T-helper 2 cell (primary cell): ENCODE measurements at places on chromosomes 7 and 10.

GRCh38 chr7:127769696-127770400 is 117.9 kb downstream of the SND1 start:
- DNase-seq = no peak

- no peak for DNase-seq
Observed at GRCh38 chr10:8034466-8035005, 20.0 kb upstream of the GATA3 start.

DNA sequence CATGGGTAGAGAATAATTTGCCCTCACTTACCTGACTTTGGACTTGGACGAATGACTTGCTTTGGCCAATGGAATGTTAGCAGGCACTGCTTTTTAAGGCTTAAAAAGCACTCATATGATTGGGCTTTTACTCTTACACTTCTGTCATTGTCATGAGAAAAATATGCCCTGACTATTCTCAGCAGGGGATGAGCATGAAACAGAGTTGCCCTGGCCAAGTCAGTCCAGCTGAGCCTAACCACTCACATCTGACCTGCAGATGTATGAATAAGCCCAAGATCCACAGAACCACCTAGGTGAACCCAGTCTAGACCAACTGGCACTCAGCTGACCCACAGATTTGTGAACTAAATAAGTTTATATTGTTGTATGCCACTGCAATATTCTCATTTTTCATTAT is 573.5 kb downstream of the TNS3 start:
- no peak for DNase-seq

- no peak for DNase-seq
Observed at GRCh38 chr7:38907766-38908165, 1.2 kb downstream of the VPS41 start.
